ENCODE measurements at places on chromosomes 7 and 10.

- no peak for DNase-seq
Observed at GRCh38 chr7:12770227-12770975, 83.0 kb downstream of the ARL4A start.

DNA sequence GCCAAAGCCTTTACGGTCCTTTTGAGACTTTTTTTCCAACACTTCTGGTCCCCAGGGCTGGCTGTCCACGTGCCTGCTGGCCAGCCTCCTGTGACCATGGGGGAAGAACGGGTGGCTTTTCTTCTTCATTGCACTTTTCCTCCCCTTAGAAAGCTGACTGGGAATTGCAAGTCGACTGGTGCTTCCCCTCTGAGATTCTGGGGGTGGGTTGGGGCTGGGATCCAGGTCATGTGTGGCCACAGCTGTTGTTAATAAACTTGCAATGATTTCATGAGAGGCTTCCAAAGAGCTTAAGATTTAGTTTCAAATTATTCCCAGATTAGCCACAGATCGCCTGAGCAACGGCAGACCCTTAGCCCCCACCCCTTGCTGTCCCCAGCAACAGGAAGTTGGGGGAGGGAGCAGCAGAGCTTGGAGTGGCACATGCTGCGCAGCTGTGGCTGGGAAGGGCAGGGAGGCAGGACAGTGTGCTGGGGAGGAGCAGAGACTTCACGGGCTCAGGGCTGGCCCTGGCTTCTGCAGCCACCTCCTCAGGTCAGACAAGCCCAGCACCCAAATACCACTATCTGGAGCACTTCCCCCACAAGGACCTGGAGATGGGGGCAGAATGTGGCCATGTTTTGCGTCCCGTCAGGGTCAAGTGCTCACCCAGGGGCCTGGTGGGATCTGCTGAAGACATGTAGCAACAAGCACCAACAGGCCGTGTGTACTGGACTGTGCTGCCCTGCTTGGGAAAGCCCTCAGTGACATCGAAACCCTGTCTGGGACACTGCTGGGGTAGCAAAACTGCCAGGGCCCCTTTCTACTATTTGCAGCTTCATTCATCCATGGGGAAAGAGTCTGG lies 147.1 kb downstream of the RNF216 start:
- peak; percentile 63 for DNase-seq

DNA sequence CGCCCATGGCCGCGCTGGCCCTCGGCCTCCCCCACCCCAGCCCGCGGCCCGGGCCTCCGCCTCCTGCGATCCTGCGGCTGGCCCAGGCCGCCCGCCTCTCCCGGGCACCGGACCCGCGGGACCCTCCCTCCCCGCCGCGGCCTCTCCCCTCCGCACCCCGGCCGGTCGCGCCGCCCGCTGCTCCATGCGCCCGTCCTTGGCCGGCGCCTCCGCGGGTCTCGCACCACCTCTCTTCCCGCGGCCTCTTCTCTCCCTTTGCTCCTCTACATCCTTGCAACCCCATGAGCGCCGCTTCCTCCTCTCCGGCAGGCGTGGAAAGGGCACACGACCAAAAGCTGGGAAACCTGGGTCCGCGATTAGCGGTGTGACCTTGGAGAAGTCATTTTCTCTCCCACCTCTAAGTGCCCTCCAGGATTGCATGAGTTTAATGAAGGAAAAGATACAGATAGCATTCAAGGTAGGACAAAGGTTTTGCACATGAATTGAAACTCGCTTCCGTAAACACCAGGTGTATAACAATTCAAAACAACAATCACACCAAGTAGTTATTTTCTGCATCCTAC lies 448 bp upstream of the SRPK2 start:
- peak; percentile 43 for DNase-seq

DNA sequence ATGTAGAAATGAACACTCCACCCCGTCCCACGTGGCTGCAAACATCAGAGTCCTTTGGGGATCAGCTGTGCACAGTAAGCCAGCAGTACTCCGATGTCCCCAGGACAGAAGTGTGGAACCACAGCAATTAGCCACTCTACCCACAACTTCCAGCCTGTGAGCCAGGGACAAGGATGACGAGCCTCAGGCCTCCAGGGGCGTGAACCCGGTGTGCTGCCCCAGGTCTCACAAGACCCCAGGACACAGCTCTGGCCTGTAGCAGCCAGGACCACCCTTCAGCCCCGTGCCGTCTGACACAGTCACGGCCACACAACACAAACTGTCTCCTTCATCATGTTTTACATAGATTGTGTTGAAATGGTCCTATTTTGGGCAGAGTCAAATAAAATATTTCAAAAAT lies 113.0 kb upstream of the DIP2C start:
- DNase-seq: no peak

- DNase-seq: peak; percentile 76
Observed at GRCh38 chr7:17690030-17690429, 250.3 kb downstream of the SNX13 start.

GRCh38 chr7:76065016-76065612 lies 17.2 kb downstream of the MDH2 start:
- DNase-seq: no peak

- DNase-seq: no peak
Observed at GRCh38 chr7:87850836-87851593, 25.1 kb downstream of the SLC25A40 start.

DNA sequence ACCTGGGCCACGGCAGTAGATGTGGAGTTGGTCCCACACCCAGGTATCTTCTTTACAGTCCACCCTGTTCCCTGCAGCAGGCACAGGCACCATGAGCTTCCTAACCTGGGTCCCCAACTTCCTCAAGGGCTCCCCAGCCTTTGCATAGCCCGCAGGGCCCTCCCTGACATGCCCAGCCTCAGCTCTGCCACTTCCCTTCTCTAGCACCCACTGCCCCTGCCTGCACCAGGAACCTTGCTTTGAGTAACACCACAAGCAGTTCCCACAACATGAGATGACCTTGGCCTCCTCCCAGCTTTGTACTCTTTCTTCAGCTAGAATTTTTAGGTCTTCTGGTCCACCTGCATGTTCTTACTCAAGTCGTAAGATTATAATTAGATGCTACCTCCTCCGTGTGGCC lies 92.2 kb upstream of the ZPBP start:
- peak; percentile 76 for DNase-seq

DNA sequence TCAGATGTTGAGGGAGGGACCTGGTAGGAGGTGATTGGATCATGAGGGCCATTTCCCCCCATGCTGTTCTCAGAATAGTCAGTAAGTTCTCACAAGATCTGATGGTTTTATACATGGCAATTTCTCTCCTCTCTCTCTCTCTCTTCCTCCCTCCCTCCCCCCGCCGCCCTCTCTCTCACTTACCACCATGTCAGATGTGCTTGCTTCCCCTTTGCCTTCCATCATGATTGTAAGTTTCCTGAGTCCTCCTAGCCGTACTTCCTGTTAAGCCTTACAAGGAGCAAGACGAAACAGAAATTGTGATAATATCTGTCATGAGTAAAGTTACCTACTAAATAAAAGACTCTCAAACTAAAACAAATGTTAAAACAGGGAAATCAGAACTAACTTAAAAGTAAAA lies 19.9 kb upstream of the GPR141 start:
- DNase-seq: peak; percentile 73

GRCh38 chr10:29424017-29424416 lies 135.1 kb downstream of the LYZL1 start:
- DNase-seq: no peak

GRCh38 chr7:26399736-26400135 lies 108.1 kb downstream of the SNX10 start:
- DNase-seq: no peak

DNA sequence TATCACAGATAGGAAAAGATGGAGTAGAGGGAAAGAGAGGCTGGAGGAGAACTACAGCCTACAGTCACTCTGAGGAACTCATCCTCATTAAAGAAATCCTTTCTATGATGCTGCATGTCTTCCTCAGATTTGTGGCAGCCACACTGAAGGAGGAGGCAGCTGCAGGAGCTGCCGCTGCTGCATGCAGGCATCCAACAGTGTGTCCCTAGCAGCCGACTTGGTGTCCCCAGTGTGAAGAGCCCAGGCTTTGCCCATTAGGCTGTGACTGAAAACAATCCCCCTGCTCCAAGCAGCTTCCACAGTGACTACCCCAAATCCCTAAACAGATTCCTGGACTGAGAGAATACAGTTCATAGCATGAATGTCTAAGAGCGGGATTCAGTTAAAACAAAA lies 23.1 kb downstream of the SKIDA1 start:
- no peak for DNase-seq

GRCh38 chr7:137975221-137975620 lies 26.7 kb downstream of the CREB3L2 start:
- no peak for DNase-seq

- DNase-seq: no peak
Observed at GRCh38 chr7:50974240-50974639, 191.5 kb upstream of the GRB10 start.

DNA sequence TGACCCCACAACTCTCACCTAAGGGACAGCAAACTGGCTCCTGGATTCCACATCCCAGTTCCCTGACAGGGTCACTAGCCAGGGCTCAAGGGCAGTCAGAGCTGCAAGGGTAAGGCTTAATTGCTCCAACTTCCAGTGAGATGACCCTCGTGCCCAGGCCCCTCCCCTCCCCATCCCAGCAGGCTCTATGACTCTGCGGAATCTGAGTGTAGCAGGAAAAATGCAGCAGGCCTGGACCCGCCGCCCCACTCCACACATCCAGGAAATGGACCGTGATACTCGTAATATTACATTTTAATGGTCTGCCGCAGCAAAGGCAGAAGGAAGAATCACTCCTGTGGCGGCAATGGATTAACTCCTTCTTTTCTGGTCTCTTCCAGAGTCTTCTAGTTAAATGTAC lies 91.7 kb upstream of the CHST15 start:
- DNase-seq: no peak

DNA sequence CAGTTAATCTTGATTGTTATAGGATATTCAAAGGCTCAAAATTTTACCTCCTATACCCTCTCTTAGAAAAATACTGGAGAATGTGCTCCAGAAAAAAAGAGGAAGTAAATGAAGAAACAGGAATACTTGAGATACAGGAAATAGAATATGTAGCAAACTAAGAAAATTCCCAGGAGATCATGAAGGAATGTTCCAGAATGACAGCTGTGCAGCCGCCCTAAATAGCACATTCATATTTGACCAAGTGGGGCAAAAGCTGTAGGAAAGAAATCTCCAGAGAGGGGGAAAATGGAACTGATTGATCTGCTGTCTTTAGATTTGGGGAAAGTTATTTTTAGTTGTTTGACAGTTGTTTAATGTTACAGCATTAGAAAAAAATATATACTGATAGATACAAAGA lies 46.2 kb upstream of the ZEB1 start:
- DNase-seq: no peak

DNA sequence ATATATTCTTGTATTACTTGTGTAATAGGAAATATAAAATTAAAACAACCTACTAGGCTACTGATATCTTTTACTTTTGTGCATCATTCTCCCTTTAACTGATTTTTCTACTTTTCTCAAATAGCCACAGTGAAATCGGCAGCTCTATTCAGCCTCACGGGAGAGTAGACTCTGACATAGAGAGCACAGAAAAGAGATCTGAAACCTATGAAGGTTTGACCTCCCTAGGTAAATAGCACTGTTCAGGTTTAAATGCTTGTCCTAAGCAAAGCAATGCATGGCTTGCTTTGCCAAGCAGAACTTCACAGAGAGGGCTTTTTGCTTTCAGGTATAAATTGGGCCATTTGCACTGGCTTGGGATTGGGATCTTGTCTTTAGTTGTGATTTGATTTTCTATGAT lies 53.1 kb downstream of the ACADSB start:
- DNase-seq: no peak

GRCh38 chr10:80166581-80167470 lies 34.3 kb downstream of the PLAC9 start:
- DNase-seq: no peak

Data from suppressor macrophage treated with lipopolysaccharide for 1 hour (primary cell).